ENCODE measurements at places on chromosomes 13 and 19.

GRCh38 chr13:113776231-113777125 is 17.5 kb downstream of the TMEM255B start:
- DNase-seq, result no peak

GRCh38 chr19:50632151-50632835 is 7.4 kb downstream of the SYT3 start:
- no peak for DNase-seq

- DNase-seq, result no peak
These were observed 63.4 kb downstream of the KCTD12 start for GRCh38 chr13:76822698-76823267.

DNA sequence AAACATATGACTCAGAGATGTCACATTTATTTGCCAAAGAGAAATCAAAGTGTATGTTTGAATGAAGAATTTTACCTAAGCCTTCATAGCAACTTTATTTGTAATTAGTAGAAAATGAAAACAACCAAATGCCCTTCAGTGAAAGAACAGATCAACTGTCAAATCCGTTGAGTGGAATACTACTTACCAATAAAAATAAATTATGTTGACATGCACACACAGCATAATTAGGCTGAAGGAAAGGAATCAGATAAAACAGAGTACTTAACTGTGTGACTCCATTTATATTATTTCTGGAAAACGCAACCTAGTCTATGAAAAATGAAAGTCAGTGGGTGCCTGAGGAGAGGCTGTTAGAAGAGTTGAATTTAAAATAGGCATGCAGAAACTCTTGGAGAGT is 1034.6 kb upstream of the PCDH9 start:
- DNase-seq, result no peak

DNA sequence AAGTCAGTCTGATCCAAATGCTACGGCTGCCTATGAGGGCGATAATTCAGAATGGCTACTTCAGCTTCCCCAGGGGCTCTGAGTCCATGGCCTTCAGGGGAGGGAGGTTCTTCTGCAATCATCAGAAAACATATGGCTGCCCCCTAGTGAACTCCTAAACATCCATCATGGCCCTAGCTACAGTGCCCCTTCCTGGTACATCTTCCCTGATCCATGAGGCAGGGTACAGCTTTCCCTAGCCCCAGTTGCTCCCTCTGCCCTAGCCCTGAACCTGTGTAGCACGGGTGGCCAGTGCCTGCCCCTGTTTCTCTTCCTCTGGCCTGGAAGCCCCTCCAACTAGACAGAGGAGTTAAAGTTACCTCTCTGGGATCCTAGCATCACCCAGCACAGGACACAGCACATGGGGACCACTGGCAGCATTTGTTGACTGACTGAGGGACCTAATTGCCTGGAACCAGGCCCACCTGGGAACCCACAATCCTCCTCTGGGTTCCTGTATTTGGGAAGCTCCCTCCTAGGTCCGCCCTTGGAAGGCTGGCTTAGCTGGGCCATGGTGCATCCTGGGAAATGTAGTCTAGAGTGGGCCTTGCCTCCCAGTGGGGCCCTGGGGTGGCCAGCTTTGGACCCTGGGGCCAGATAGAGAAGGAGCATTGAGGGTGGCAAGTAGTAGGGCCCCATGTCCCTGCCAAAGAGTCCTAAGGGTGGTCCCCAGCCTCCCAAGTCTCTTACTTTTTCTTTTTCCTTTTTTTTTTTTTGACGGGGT is 17.7 kb upstream of the SEMA6B start:
- no peak for DNase-seq

DNA sequence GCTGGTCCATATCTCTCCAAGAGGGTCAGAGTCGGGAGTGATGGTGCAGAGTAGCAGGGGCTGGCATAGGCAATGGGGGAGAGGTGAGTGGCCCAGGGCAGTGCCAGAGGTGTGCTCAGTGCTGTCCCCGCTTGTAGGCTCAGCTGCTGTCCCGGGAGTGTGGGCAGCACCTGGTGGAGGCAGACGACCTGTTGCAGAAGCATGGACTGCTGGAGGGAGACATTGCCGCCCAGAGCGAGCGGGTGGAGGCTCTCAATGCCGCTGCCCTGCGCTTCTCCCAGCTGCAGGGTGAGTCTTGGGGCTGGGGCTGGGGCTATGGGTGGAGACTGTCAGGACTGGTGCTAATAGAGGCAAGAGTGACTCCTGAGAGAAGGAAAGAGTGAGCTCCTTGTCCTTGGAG is 39.3 kb downstream of the SPTBN4 start:
- no peak for DNase-seq

- DNase-seq, result no peak
These were observed 16.4 kb upstream of the PRR19 start for GRCh38 chr19:42285541-42285941.

GRCh38 chr19:42132851-42133528 is 744 bp upstream of the POU2F2 start:
- peak; percentile 79 for DNase-seq

DNA sequence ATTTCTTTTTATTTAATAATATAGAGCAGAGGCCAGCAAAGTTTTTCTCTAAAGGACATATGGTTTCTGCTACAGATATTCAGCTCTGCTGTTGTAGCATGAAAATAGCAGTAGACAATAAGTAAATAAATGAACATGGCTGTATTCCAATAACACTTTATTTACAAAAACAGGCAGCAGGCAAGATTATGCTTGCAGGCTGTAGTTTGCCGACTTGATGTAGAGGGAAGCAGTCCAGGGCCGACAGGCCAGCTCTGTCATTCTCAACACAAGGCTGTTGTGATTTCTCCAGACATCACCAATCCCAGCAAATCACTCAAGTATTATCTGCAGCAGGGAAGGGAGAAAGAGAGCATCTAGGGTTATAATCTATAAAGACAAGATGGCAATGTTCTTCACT is 1062.5 kb upstream of the PCDH9 start:
- DNase-seq, result no peak

DNA sequence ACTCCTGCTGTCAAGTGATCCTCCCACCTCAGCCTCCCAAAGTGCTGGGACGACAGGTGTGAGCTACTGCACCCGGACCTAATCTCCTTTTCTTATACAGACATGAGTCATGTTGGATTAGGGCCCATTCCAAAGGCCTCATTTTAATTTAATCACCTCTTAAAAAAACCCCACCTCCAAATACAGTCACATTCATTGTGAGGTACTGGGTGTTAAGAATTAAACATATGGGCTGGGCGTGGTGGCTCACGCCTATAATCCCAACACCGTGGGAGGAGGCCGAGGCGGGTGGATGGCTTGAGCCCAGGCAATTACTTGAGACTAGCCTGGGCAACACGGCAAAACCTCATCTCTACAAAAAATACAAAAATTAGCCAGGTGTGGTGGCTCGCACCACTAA is 46.6 kb downstream of the PIN1 start:
- DNase-seq, result no peak

- DNase-seq, result no peak
These were observed 786 bp upstream of the LILRA2 start for GRCh38 chr19:54572696-54573311.

GRCh38 chr19:33394723-33395560 is 21.4 kb downstream of the CEBPG start:
- DNase-seq, result no peak

GRCh38 chr19:18777301-18778075 is 13.6 kb downstream of the COMP start:
- no peak for DNase-seq

DNA sequence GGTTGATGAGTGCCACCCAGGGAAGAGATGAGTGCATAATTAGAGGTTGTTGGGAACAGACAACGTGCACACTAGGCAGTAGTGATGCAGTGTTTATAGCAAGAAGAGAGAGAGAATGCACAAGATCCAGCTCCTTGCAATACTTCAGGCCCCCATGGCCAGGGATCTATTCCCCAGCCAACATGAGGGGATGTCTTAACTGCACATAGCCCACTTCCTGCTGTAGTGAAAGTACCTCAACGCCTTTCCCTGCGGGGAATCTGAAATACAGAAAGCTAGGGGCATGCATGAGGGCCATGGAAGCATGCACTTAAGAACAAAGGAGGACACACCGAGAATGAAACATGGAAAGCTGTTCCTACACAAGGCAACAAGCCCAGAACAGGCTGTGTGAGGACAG is 636.7 kb upstream of the GPC6 start:
- DNase-seq, result no peak

DNA sequence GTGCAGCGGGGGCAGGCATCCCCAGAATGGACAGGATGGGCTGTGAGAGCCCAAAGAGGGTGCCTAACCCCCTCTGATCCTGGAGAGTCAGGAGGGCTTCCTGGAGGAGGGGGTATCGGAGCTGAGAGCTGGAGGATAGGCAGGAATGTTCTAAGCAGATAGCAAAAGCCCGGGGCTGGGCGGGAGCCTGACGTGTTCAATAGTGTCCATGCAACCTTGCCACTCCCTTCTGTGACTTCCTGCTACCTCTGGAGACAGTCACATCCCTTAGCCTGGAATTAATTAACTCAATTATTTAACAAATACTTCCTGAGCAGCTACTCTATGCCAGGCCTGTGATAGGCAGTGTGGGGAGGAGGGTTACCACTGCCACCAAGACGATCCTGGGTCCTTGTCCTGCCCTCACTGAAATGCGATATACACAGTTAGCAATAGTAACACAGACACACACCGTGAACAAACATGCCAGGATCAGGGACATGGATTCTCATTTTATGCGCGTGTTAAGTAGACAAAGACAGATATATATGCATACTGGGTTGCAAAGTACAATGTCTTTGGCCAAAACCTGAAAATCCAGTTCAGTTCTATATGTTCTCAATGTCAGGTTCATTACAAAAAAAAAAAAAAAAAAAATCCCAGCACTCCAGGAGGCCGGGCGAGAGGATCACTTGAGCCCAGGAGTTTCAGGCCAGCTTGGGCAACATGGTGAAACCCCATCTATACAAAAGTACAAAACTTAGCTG is 10.7 kb downstream of the AP2S1 start:
- no peak for DNase-seq

DNA sequence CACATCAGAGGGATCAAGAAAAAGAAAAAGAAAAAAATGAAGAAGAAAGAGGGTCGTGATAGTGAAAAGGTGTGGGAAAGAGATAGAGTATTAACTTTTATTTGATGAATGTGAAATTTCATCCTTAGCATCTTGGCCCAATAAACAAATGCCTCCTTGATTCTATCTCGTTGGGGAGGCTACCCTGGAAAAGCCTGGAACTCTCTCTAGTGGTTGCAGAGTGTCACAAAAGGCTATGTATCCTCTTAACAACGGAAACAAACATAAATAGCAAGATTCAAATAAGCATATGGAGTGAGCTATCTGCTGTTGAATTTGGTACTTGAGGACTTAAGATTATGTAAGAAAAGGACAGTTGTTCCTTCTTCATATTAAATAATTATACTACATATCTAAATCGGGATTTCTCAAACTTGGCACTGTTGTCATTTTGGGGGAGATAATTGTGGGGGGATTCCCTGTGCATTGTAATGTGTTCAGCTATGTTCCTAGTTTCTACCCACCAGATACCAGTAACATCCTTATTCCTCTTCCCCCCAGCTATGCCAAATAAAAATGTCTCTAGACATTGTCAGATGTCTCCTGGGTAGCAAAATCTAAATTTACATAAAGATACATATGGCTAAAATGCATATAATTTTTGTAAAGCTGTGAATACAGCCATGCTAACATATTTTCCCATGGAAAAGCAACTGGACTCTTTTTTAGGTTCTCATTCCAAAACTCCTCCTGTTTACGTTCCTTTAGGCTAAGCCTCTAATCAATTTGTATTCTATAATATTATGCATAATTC is 557.2 kb downstream of the DCT start:
- no peak for DNase-seq

DNA sequence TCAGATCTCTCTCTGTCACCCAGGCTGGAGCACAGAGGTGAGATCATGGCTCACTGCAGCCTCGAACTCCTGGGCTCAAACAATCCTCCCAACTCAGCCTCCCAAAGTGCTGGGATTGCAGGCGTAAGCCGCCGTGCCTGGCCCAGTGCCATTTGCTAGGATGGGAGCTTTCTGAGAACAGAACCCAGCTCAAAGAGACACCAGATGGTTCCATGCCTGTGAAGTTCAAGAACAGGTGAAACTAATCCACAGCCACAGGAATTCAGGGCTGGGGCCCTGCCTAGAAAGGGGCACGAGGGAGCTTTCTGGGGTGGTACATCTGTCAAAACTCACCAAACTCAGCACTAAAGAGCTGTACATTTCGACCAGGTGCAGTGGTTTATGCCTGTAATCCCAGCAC is 4.2 kb downstream of the SLC7A9 start:
- DNase-seq, result no peak

DNA sequence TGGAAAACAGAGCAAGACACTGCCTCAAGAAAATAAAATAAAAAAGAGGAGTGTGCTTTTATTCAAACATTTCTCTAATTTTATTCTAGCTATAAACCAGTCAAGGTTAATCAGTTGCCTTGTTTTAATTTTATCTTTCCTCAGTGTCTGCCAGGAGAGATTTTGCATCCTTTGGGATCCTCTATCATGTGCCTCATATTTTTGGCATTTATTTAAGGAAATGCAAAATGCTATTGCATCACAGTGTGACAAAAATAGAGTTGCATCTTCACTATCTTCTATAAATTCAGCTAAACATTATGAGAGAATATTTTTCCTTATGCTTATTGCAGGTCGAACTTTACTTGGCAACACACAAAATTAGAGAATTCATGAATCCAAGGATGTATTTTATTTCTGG is 639.0 kb upstream of the KLF12 start:
- no peak for DNase-seq

- no peak for DNase-seq
These were observed 34.9 kb upstream of the FLT1 start for GRCh38 chr13:28529836-28530235.

DNA sequence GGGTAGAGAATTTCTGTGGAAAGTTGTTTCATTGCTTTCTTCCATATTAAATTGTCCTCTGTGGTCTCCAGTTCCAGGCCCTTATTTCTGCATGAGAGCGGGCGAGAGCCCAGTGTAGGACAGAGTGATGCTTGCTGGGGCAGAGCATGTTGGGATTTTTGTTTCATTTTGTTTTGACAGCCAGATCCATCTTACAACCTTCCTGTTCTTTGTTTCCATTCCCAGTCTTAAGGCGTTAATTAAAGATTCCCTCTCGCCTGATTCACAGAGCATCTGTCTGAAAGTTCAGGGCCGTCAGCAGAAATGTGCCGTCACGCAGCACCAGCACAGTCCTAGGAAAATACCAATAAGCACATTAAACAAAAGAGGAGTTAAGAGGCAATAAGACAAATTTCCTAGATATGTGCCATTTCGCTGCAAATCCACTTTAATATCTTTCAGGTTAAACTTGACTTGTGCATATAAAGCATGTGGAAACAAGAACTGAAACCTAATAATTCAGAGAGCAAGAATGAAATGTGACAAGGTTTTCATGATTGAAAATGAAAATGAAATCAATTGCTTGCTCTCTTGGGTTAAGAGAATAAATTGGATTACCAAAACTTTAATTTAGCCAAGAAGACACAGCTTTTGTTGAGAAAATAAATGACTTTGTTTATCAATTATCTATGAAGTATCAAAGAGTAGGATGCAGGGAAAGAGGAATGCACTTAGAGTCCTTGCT is 210.7 kb upstream of the SLC10A2 start:
- no peak for DNase-seq

GRCh38 chr13:44120849-44121755 is 241.4 kb downstream of the LACC1 start:
- no peak for DNase-seq

- no peak for DNase-seq
These were observed 6.0 kb upstream of the EML2 start for GRCh38 chr19:45645068-45645630.

Data from stimulated activated CD8-positive, alpha-beta memory T cell treated with anti-CD3 and anti-CD28 coated beads, Interleukin-2, amount 100 ng/mL, for 48 hours (primary cell).